Endothelial cell of coronary artery (primary cell): ENCODE measurements at places on chromosomes 2 and 18. TPM values are rescaled to one million over a fixed set of nuclear protein-coding genes. Genes with fewer than 3 reads are reported as not detected.

QPCT gene
- total RNA-seq: 16.7 and 17.5 TPM in 2 replicates

EVA1A gene
- total RNA-seq: 88.6 and 116 TPM in 2 replicates

SULT1C2 gene
- not detected in 2 replicates for total RNA-seq

MSTN gene
- total RNA-seq: 0.09 TPM in 1 of 2 replicates, not detected in the other

KIF1A gene
- total RNA-seq: 0.09 TPM in 1 of 2 replicates, not detected in the other

CPO gene
- not detected in 2 replicates for total RNA-seq

DNAJB2 gene
- 17.4 and 25.6 TPM in 2 replicates for total RNA-seq

DPYSL5 gene
- total RNA-seq: not detected in 2 replicates

GALNT14 gene
- total RNA-seq: 0.45 TPM in 1 of 2 replicates, not detected in the other

DLX1 gene
- total RNA-seq: under 0.01 TPM in 2 replicates

CHRND gene
- total RNA-seq: not detected in 2 replicates

OSR1 gene
- 1.8 TPM in 1 of 2 replicates, not detected in the other for total RNA-seq

ST8SIA5 gene
- total RNA-seq: under 0.01 TPM in 1 of 2 replicates, not detected in the other

OTOF gene
- 0.09 TPM in 2 replicates for total RNA-seq

KCNG2 gene
- not detected in 2 replicates for total RNA-seq

GPR39 gene
- total RNA-seq: 0.27 and 0.38 TPM in 2 replicates

BMP10 gene
- total RNA-seq: not detected in 2 replicates

REEP1 gene
- 0.09 TPM in 1 of 2 replicates, not detected in the other for total RNA-seq

MEMO1 gene
- total RNA-seq: 30.4 and 37.3 TPM in 2 replicates

EMILIN2 gene
- total RNA-seq: 2.0 and 5.1 TPM in 2 replicates

GCKR gene
- total RNA-seq: 6.7 and 9.3 TPM in 2 replicates

PLGLB1 gene
- 0.18 and 0.75 TPM in 2 replicates for total RNA-seq

GPR45 gene
- total RNA-seq: not detected in 2 replicates

SCYGR4 gene
- total RNA-seq: not detected in 2 replicates

MRPL19 gene
- total RNA-seq: 38.9 and 40.9 TPM in 2 replicates

RAX gene
- total RNA-seq: not detected in 2 replicates

PLA2R1 gene
- total RNA-seq: 13.7 and 20.0 TPM in 2 replicates

NTSR2 gene
- total RNA-seq: not detected in 2 replicates

PAIP2B gene
- 0.54 and 0.85 TPM in 2 replicates for total RNA-seq

ADAM23 gene
- 17.4 and 18.4 TPM in 2 replicates for total RNA-seq

SRD5A2 gene
- not detected in 2 replicates for total RNA-seq

CRYGC gene
- not detected in 2 replicates for total RNA-seq

SERPINB13 gene
- not detected in 2 replicates for total RNA-seq

DYSF gene
- total RNA-seq: 87.3 and 142 TPM in 2 replicates

HOXD8 gene
- total RNA-seq: 0.99 and 4.1 TPM in 2 replicates

IHH gene
- total RNA-seq: under 0.01 and 0.09 TPM in 2 replicates

C1QL2 gene
- total RNA-seq: not detected in 2 replicates

RPRM gene
- not detected in 2 replicates for total RNA-seq

MYO5B gene
- 0.54 and 1.4 TPM in 2 replicates for total RNA-seq

RGPD4 gene
- not detected in 2 replicates for total RNA-seq
